ENCODE measurements at places on chromosomes 5 and 9.
A peak's percentile ranks its signal among the peaks of the same experiment; 100 is the strongest.

GRCh38 chr5:43833961-43834360, 231.0 kb downstream of the NNT start:
- no peak for DNase-seq

GRCh38 chr5:72110394-72111013, 3.2 kb downstream of the MAP1B start:
- no peak for DNase-seq

DNA sequence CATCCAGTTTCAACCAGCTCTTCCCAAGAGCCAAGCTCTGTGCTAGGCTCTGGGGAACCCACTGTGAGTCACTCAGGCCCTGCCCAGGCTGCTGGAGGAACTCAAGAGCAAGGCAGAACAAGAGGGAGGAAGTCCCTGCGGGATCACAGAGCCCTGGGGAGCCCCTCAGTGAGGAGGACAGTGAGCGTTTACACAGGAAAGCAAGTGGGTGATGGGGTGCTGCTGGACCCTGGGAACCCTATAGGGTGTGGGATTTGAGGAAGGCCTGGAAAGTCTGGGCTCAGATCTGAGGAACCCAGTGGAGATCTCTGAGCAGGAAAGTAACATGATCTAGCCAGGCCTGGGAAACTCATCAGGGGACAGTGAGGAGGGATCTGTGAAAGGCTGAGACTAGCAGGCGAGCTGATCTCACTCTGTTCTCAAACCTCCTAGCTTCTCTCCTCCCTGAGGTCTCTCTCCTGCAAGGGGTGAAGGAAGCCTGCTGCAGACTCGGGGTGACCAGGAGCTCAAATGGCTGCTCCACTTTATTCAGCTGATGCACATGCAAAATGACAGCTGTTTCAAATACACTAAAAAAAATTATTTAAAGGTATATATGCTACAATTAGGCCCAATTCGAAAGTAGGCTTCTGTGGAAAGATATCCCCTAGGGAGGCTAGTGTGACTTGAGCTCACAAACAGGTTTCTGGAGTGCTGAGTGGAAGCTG, 70.0 kb downstream of the SHB start:
- DNase-seq, result no peak

DNA sequence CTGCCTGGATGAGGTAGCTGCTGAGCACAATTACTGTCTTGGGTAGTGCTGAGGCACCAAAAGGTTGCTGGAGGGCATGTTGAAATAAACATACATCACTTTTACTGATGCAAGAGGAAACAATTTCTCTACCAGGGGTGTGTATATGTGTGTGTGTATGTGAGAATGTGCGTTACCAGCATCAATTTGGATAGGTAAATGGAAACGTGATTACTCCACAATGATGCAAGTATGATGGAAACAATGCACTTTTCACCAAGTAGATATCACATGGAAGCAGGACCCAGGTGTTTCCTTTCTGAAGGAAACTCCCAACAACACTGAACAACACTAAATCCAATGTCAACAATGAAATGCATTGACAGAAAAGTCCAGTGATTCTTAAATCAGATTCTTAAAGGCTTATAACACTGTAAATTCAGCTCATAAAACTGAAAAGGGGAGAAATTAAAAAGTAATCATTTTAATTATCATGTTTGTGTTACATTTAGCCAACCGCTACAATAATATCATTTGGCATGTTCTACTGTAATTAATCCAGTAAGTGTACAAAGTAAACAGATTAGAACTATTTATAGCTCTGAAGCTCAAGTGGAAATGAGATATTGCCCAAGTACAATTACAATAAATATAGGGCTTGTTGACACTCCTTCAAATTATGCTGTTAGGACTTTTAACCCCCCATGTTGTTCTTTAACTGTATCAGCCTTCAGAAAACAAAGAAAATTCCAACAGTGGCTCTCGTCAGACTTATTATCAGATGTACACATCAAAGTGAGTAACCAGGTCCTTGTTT, 25.3 kb downstream of the YIPF5 start:
- no peak for DNase-seq

DNA sequence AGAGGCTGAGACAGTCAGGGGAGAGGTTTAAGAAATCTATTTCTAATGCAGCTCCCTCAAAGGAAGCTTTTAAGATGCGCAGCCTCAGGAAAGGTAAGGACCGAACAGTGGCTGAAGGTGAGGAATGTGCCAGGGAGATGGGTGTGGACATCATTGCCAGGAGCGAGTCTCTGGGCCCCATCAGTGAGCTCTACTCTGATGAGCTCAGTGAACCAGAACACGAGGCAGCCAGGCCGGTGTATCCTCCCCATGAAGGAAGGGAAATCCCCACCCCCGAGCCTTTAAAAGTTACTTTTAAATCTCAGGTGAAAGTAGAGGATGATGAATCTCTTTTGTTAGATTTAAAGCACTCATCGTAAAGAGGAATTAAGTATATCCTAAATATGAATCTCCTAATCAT, 8.2 kb downstream of the CAVIN4 start:
- no peak for DNase-seq

- DNase-seq, result no peak
Measured at GRCh38 chr5:99068944-99069650, 140.3 kb upstream of the CHD1 start.

DNA sequence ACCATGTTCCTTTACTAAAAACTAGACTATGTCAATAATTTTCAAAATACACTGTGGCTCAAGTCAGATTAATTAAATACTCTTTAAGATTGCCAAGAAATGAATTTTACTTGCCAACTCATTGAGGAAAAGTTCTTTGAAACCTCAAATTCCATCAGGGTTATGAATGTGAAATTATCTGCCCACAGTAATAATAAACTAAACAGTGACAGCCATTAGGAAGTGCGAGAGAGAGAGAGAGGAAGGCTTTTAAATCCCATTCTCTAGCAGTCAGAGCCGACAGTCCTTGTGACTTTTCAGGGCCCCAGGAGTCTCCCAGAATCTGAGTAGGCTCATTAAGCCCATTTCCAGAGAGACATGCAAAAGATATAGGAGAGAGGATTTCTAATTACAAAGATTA, 236.1 kb downstream of the MARCHF11 start:
- DNase-seq, result no peak

GRCh38 chr5:82386576-82386975, 108.4 kb upstream of the RPS23 start:
- no peak for DNase-seq

- DNase-seq, result no peak
Measured at GRCh38 chr9:98612061-98612752, 96.5 kb downstream of the GABBR2 start.

DNA sequence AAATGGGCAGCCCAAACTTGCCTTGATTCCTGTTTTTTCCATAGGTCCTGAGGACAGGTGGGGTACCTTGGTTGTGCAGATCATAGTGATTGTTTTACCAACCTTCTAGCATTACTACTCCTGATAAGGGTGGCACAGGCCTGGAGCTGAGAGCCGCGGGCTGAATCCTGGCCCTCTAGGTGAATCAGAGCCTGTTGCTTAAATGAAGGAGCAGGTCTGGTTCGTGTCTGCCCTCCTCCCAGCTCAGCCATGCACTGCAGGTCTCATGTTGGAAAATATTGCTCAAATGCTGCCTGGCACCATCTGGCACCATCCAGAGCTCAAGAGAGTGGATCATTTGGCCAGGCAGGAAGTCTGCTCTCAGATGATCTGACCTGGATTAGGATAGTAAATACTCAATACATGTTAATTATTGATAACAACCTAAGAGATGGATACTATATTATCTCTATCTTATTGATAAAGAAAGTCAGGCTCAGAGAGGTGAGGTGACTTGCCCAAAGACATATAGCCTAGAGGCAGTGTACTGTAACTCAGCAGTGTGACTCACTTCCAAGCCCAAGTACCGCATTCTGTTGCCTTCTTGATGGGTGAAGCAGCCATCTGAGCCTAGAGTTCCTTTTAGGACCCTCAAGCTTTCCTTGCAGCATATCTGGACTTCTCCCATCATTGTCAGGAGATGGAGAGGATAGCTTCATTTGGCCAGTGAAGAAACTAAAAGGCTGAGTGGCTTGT, 104.3 kb upstream of the PITX1 start:
- DNase-seq, result no peak

DNA sequence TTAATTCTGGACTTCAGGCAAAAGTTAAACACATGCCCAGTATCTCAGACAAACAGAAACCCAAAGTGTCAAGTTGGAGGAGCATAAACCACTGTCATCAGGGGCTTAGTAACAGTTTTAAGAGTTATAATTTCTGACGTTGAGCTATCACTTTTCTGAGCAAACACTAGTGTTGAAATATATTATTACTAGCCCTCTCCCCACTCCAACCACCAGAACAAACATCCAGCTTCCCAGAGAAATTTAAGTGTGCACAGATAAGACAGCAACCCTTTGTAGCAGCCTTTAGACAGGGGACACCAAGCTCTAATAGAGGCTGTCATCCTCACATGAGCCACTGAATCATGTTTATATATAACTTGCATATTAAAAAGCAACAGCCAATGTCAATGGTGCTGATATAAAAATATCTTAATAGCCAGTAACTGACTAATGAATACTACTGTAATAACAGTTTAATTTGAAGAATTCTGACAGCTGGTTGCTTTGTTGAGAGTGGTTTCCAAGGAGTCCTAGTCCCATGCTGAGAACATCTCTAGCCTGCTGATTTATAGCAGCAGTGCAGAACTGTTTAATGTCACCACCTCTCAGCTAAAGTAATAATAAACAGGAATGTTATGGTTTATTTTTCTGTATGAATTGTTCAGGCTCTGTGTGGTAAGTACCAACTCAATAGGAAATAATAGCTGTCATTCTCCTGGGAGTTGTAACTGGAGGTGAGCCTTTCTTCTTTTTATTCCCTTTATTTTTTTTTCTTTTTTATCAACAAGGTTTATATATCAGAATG, 528.7 kb upstream of the ZNF608 start:
- DNase-seq, result no peak

DNA sequence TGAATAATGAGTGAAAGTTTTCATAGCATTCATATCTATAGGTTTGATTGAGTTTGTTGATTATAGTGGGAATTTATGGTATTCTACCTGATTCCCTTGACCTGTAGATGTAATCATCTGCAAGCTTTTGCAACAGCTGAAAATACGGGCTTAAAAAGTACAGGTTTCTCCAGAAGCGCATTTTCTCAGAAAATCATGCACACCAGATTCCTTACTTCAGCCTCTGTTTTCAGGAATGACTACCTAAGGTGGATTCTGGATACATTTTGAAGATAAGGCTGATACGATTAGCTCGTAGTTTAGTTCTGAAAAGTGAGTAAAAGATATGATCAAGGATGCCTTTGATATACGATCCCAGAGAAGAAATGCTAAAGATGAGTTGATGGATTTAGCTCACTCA, 694.8 kb upstream of the CDH10 start:
- DNase-seq, result no peak

DNA sequence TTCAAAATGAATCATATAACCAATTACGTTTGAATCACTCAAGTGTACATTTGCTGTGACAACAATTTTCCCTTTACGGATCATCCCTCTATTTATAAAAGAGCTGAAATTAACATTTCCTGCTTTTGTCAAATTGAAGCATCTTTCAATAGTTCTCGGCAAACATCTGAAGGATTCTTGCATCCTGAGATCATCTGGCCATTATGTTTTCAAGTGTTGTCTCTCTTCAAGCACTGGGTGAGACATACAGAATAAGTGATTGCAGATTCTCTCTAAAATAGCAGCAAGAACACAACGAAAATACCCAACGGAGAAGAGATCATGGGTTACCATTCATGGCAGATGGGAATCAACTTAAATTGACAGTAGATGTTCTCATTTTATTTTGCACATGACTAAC, 283.4 kb upstream of the GRAMD2B start:
- DNase-seq, result no peak

DNA sequence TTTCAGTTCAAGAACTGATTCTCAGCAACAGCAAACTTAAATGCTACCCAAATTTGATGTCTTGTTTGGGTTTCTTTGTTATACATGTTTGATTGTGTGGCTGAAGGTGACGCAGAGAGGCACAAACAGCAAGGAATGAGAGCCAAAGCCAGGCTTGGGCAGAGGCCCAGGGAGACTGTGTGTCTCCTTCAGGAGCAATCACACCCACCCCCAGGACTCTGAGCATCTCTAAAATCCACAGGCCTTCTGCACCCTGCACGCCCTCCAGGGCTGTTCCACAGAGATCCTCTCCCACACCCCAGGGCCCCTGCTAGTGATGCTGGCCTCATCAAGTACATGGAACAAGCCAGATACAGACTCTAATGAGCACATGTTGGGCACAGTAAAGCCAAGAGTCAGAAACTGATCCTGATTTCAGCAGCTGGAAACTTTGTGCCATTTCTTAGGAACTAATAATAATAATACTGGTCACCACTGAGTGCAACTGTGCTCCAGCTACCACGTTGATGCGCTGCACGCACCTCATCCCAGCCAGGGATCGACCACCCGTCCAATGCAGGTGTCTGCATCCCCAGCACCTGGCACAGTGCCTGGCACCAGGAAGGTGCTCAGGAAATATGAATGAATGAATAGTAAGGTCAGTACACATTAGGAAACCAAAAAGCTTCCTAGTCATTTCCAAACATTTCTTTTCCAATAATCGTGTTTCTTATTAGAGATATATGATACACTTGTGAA, 54.6 kb upstream of the TCF7 start:
- DNase-seq, result no peak

GRCh38 chr9:5851445-5851844, 18.5 kb upstream of the ERMP1 start:
- DNase-seq, result no peak

- DNase-seq, result peak; percentile 52
Measured at GRCh38 chr5:176541338-176542134, 4.3 kb upstream of the RNF44 start.

- no peak for DNase-seq
Measured at GRCh38 chr5:170631466-170632195, 127.8 kb downstream of the KCNIP1 start.

- no peak for DNase-seq
Measured at GRCh38 chr9:127059030-127059429, 63.4 kb downstream of the ANGPTL2 start.

DNA sequence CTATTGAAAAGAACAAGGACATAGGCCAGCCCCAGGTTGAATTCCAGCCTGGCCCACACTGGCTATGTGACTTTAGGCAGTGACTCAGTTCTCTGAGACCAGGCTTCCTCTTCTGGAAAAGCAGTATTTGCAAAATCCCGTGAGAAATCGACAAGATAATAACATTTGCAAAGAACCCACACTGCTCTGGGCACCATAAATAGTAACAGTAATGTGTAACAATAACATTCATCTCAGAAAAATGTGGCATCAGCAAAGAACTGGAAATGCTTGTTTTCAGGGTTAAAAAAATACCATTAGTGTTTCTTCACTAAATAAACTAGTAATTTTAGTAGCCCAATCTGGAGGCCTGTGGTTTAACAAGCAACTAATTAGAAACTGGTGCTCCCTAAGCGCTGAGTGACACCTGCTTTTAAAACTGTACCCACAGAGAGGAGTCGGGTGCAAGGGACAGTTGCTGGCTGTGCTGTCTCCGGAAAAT, 148.4 kb downstream of the TTLL11 start:
- no peak for DNase-seq
